PC-9 (cell line): ENCODE measurements at places on chromosomes 2 and 18. TPM values are rescaled to one million over a fixed set of nuclear protein-coding genes. Genes with fewer than 3 reads are reported as not detected.

Gene GMCL1
- 15.1 and 17.4 TPM in 2 replicates for total RNA-seq

- DNase-seq, result no peak
Observed at GRCh38 chr18:23578067-23578701, 8.1 kb downstream of the NPC1 start.

DNA sequence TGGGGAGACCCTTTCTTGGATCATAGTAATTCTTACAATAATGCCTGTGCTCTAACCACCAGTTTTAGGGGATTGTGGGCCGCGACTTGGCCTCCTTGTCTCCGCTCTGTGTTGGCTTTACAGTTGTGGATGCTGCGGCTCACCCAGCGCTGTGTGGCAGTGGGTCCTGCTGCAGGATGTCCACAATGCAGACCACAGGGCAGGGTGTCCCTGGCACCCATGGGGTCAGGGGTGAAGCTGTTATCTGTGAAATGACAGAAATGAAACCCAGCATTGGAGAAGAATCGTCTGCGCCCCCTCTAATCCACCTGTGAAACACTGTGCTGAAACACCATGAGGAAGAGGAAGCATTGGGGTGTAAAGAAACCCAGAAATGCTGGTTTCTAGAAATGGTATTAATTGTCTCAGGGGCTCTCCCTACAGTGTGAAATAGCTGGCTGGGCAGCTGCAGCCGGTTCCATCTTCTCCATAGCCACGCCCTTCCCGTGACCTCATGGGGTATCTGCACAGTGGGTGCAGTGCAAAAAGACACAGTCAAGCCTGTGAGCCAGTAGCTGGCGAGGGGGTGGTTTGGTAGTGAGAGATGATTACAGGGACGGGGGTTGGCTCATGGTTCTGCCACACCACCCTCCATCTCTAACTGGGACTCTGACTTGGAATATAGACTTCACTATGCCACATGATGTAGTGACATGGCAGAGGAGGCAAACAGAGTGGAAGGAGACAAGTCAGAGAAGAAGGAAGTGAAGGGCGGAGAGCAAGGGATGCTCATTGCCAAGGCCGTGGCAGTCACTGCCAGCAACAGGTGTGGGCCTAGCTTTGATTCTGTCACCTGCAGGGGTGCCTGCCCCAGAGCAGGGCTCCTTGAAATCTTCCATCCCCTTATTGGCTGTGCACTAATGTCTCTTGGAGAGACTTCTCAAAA lies 16.2 kb downstream of the INPP4A start:
- no peak for DNase-seq

Gene ATP8B1
- total RNA-seq, result 16.7 and 23.4 TPM in 2 replicates

DNA sequence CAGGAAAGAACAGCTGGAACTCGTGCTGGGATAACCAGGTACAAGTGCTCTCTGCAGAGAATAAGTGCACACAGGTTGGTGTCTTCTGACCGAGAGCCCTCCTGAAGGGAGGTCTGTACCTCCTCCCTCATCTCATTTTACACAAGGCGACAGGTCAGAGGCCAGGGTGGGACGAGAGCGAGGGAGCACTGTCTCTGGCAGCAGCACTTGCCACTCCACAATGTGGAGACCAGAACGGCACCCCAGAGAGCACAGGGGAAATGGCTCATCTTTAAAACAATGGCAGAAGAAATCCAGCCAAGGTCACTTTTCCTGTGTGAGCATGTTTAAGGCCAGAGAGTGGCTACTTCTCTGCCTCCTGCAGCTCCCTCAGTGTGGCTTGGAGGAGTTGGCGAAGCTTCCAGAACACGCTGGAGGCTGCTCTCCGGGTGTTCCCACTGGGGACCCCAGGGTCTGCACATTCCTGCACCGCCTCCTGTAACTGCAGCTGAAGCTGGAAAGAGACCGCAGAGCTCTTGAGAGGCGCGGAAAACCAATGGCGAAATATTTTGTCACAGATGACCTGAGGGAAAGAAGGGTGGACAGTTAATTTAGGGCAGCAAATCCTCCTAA lies 20.8 kb downstream of the DIPK1C start:
- no peak for DNase-seq
